CD4-positive, alpha-beta T cell treated with Interleukin-10 for 1 hour (primary cell): ENCODE measurements at places on chromosomes 5 and 9.

DNA sequence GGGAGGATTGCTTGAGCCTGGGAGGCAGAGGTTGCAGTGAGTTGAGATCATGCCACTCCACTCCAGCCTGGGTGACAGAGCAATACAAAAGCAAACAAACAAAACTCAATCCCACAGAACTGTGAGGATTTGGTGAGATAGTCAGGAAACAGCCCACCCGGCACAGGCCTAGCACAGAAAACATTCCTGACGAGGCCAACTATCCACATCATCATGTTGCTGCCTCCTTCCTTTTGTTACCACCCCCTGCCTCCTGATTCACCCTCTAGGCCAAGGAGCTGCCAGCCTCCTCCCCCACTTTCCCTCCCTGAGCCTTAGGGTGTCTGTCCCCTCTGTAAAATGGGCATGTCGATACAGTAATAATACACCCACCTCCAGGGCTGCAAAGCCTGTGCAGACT is 39.0 kb downstream of the STK10 start:
- DNase-seq, result no peak

DNA sequence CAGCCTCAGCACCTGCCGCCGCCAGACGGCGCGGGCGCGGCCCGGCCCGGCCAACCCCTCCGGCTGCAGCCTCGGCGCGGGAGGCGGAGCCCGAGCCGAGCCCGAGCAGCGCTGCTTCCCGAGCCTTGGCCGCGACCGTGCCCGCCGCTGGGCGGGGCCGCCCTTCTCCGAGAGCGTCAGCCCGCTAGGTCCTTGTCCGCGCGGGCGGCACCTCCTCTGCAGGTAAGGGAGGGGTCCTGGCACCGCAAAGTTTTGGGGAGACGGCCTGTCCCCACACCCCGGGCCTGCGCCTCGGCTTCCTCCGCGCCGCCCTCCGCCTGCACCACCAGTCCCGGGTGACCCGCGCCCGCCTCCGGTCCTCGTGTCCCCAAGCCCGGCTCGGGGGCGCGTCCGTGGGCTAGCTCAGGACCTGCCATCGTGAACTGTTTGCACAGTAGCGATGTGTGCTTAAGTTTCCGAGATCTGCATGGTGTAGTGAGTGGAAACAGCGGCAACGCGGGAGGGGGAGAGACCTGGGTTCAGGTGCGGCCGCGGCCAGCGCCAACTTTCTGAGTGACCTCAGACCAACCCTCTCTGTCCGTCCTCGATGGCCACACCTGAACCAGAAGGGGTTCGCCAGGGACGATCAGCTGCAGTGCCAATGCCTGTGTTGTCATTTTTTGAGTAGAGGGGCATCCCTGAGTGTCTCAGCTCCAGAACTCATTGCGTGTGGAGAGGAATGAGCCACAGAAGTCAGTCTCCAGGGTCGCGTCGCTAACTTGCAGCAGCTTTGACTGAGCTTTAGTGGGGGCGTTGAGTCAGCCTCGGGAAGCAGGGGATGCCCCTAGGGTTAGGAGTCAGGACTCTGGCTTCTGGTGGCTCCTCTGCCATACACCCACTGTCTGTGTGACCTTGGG is at the start of gene FRMPD1:
Gene FRMPD1 (plus strand): TSS at position 82 of the 896 bp plus-strand sequence. CDS start 41,688 bp downstream, outside the sequence.
- peak; percentile 52 for DNase-seq

DNA sequence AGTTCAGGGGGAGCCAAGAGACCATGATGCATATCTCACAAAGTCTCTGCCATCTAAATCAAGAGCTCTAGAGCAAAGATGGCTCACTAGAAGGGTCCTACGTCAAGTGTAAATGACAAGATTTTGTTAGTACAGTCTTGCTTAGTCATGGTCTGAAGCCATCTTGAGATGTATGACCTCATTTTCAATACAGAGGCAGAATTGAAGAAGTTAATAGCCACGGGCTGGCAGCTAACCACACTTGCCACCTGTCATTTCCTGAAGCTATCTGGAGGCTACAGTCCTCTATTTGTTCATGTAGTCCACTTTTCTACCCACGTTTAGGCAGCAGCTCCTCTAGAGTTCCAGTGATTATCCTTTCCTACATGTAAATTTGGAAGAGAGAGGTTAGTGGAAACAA is 231.7 kb upstream of the CDH12 start:
- no peak for DNase-seq

- DNase-seq, result no peak
Observed at GRCh38 chr9:101664453-101664852, 69.7 kb upstream of the PPP3R2 start.

DNA sequence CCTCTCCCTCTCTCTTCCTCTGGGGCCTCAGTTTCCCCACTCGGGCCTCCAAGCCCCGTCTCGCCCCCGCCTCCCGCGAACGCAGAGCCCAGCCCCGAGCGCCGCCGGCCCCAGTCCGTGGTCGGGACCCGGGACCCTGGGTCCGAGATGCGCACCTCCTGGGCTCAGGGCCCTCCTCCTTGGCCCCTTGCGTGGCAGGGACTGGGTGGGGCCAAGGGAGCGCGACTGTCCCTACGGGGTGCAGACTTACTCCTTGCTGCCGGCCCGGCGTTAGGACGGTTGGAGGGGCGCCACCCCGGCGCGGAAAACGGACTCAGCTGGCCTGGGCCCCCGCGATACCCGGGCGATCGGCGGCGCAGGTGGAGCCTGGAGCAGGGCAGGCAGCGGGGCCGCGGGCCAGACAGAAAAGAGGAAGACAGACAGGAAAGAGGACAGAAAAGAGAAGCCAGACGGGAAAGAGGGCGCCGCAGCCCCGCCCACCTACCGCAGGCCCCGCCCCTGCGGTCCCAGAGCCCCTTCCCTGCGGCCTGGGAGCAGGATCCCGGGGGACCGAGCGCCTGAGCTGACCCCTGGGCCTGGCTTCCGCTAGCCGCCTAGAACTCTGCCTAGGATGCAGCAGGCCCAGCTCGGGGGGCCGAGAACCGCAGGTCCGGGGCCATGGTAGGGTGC is at the start of gene GBGT1:
Gene GBGT1 (minus strand): TSS at position 411 of the 669 bp plus-strand sequence. CDS start 1,502 bp downstream, outside the sequence.
- peak; percentile 43 for DNase-seq

DNA sequence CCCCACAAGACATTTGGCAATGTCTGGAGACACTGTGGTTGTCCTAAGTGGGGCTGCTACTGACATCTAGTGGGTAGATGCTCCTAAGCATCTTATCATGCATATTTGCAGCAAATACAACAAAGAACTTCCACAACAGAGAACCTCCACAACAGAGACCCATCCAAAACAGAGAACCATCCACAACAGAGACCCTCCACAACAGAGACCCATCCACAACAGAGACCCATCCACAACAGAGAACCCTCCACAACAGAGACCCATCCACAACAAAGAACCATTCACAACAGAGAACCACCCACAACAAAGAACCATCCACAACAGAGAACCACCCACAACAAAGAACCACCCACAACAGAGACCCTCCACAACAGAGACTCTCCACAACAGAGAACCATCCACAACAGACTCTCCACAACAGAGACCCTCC is 32.8 kb downstream of the ARPC5L start:
- DNase-seq, result peak; percentile 68

DNA sequence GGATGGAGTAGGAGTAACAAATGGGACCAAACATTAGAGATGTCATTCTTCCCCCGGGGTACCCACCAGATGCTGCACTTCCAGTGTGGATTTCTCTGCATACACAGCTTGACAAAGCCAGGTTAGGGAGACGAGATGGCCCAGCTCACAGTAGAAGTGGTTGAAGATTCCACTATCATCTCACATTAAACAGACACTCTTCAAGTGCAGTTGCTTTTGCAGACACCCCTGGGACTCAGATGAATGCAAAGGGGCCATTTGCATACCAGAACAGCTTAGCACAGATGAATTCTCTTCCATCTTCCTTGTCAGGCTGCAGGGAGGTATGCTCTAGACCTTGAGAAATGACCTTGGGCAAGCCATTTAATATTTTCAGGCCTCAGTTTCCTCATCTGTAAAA is 12.6 kb upstream of the C5orf58 start:
- no peak for DNase-seq

DNA sequence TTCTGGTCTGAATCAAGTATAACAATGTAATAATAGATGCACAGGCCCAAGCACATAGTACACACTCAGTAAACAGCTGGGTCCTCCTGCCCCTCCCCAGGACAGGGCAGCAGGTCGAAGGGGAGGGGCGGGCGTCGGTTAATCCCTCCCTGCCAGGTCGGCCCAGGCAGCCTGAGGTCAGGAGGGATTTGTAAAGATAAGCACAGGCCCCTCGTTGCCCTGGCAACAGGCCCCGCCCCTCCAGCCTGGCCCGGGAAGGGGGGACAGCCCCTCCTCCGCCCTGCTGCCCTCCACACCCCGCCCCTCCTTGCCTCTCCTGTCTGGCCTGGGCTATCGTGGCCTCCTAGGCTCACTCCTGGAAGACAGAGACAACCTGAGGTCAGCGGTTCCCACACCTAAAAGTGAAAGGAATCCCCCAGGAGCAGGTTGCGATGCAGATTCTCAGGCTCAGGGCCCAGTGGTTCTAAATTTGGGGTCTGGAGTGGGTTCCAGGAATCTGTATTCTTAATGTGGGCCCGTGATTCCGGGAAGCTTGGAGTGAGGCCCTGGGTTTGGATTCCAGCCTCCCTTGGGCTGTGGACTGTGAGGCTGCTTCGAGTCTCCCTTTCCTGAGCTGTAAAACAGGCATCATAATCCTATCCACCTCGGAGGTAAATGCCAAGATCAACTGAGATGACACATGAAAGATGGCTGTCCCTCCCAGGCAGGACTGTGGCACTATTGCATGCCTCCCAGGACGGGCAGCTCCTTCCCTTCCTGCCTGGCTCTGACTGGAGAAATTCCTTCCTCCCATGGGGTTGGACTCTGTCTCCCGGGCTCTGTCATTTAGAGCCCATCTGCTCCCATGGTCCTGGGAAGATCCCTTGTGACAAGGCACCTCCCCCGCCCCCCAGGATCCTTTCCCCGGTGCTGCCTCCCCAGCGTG is 4.4 kb downstream of the CRB2 start:
- DNase-seq, result peak; percentile 23

DNA sequence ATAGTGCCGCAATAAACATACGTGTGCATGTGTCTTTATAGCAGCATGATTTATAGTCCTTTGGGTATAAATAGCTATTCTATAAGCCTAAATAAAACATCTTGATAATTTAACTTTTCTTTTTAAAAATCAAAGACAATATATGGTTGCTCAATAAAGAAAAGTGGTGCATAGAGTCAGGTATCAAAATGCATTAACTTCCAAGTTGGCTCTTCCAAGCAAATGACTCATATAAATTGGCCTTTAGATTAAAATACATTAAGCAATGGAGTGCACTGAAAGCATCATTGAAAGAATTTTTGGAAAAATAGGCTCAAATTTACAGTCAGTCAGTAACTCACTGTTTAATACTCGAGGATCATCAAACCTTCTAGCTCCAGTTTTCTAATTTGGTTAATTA is 106.6 kb downstream of the PLCXD3 start:
- no peak for DNase-seq

DNA sequence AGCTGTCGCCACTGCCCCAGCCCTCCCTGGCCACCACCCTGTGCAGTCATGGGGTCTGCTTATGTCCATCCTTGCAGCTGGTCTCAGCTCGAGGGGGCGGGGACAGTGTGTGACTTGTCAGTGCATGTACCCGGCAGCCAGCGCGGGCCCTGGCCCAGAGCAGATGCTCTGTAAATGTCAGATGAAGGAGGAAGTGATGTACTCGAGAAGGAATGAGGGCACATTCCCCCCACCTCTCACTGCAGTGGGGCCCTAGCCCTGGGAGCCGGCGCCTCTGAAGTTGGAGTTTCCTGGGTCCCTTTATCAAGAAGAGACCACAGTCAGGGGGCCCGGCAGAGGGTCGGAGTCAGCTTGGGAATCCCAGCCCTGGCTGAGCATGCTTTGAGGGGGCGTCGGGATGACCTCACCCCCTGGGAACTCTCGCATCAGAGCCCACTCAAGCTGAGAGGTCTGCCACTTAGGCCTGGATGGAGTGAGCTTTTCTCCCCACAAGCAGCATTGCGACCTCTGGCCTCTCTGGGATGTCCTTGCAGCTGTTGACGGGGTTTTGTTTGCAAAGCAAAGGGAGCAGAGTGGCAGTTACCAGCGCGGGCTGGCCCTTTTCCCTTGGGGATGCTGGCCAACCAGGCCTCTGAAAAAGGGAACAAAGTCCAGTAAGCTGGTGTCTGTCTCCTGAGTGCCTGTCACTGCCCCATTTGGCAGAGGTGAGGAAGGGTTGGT is 19.0 kb downstream of the NEURL1B start:
- no peak for DNase-seq
